ENCODE measurements at places on chromosomes 4 and X. TPM values are rescaled to one million over a fixed set of nuclear protein-coding genes. Genes with fewer than 3 reads are reported as not detected.

CHST7 gene
- total RNA-seq = 5.9 TPM

ESX1 gene
- total RNA-seq = not detected

CNOT6L gene
- total RNA-seq = 47.0 TPM

CC2D2A gene
- 12.6 TPM for total RNA-seq

ATP8A1 gene
- 15.6 TPM for total RNA-seq

FGF16 gene
- total RNA-seq = not detected

ANXA10 gene
- total RNA-seq = not detected

IL2 gene
- total RNA-seq = not detected

TCEAL7 gene
- total RNA-seq = 44.9 TPM

SULT1E1 gene
- total RNA-seq = not detected

KANTR gene
- total RNA-seq = 21.0 TPM

ITIH6 gene
- total RNA-seq = not detected

RNF150 gene
- total RNA-seq = 34.5 TPM

ADAM29 gene
- total RNA-seq = not detected

PRIMPOL gene
- 16.7 TPM for total RNA-seq

METAP1 gene
- total RNA-seq = 20.6 TPM

SHROOM3 gene
- 5.7 TPM for total RNA-seq

MAMLD1 gene
- 20.1 TPM for total RNA-seq

TEX13A gene
- total RNA-seq = not detected

SFRP2 gene
- not detected for total RNA-seq
